ENCODE measurements at places on chromosomes 2 and 18. TPM values are rescaled to one million over a fixed set of nuclear protein-coding genes. Genes with fewer than 3 reads are reported as not detected.
A peak's percentile ranks its signal among the peaks of the same experiment; 100 is the strongest.

The SLC9A2 gene
- total RNA-seq = 1.5 TPM

- no peak for DNase-seq
Observed at GRCh38 chr2:52000151-52000855, 968.4 kb upstream of the NRXN1 start.

DNA sequence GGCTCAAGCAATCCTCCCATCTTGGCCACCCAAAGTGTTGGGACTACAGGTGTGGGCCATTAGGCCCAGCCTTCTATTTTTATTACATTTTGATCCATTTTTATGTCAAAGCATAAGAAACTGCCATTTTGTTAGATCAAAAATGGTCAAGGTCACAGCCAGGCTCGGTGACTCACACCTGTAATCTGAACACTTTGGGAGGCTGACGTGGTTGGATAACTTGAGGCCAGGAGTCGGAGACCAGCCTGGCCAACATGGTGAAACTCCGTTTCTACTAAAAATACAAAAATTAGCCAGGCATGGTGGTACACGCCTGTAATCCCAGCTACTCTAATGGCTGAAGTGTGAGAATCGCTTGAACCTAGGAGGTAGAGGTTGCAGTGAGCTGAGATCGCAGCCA lies 49.2 kb downstream of the EEF1B2 start:
- DNase-seq = peak; percentile 47

DNA sequence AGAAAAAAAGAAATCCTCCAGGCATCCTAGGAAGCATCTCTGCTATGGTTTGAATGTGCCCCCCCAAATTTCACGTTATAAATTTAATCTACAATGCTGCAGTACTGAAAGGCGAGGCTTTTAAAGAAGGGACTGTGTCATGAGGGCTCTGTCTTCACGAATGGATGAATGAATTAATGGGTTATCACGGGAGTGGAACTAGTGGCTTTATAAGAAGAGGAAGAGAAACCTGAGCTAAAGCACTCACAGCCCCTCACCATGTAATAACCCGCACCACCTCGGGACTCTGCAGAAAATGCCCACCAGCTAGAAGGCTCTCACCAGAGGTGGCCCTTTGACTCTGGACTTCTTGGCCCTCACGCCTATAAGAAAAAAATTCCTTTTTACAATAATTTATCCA lies 27.6 kb downstream of the RNU4ATAC start:
- no peak for DNase-seq

All from Daoy (cell line).